RWPE1 (cell line): ENCODE measurements at places on chromosomes 4 and X.

- DNase-seq = no peak
Measured at GRCh38 chr4:108779958-108780357, 17.1 kb upstream of the ETNPPL start.

DNA sequence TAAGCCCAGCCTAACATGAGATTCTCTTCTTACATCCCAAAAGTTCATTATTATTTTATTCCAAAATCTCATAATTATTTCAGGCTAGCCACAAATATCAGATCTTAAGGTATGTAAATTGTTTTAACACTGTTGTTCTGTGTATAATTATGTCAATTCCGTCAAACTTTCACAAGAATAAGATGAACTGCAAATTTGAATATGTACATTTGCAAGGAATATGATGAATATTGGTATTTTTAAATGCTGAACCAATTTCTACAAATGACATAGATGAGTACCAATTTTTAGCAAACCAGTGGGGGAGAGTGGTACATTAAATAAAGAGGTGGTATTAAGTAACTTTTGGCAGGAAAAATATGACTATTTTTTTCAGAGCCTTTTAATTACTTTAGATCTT is 282.3 kb upstream of the MAD2L1 start:
- DNase-seq = no peak

GRCh38 chr4:99402765-99403164 is 32.4 kb downstream of the ADH7 start:
- no peak for DNase-seq

- DNase-seq = no peak
Measured at GRCh38 chr4:123346951-123347350, 49.6 kb upstream of the SPRY1 start.

- no peak for DNase-seq
Measured at GRCh38 chr4:22356987-22357596, 158.8 kb downstream of the ADGRA3 start.

DNA sequence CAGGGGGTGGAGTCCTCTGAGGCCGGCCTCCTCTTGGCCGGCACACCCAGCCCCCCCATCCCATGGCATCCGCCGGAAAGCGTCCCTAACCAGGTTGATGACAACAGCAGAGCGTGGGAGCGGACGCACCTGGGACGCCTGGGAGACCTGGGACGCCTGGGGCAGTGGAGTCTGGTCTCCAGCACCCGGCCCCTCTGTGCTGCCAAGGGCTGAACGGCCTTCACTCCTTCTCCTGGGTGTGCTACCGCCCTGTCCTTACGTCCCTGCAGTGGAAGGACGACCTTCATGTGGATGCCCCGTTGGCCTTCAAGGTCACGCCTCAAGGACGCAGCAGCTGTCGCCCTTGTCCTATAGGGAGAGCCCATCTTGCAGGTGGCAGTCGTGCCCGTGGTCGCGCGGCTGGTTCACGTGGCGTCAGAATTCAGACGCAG is 26.9 kb downstream of the NKX1-1 start:
- DNase-seq = no peak

DNA sequence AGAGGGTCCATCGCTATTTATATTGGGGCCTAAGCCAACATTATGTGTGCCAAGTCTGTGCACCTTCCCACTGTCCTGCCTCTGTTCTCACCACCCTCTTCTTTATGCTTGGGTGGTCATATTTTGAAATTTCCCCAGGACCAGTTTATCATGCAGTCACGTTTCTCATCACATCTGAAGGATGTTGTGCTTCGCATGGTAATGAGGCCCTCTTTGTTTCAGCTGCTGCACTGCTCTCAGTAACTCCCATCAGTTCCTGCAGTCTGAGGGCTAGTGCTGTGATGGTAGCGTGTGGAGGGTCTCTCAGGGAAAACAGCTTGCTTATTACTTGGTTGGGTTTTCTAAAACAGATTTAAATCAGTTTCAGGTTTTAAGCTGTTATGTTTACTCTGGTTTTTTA is 288.0 kb downstream of the AFF2 start:
- DNase-seq = no peak
